ENCODE measurements at places on chromosomes 1 and 21. TPM values are rescaled to one million over a fixed set of nuclear protein-coding genes. Genes with fewer than 3 reads are reported as not detected.

FMO1 gene
- total RNA-seq = 1.2 TPM

KDM1A gene
- total RNA-seq = 101 TPM

SLC37A1 gene
- total RNA-seq = 0.74 TPM

FCAMR gene
- not detected for total RNA-seq

KIRREL1 gene
- 57.7 TPM for total RNA-seq

TIE1 gene
- total RNA-seq = 1.2 TPM
